ENCODE measurements at places on chromosomes 12 and 14. TPM values are rescaled to one million over a fixed set of nuclear protein-coding genes. Genes with fewer than 3 reads are reported as not detected.
A peak's percentile ranks its signal among the peaks of the same experiment; 100 is the strongest.

DNA sequence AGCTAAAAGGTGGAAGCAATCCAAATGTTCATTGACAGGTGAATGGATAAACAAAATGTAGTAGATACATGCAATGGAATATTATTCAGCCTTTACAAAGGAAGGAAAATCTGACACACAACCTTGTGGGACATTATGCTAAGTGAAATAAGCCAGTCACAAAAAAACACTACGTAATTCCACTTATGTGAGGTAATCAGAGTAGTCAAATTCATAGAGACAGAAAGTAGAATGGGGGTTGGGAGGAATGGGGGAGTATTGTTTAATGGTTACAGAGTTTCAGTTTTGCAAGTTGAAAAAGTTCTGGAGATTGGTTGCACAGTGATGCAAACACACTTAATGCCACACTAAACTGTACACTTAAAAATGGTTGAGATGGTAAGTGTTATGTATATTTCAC, 62.8 kb downstream of the LIN52 start:
- no peaks in the 10 kb centered on the region for H3K36me3 ChIP-seq
- peaks cover 4% of the 10 kb centered on the region for H3K4me1 ChIP-seq
- no peak overlapping the region for H3K4me3 ChIP-seq
- no peaks in the 10 kb centered on the region for H3K27me3 ChIP-seq
- no peak for DNase-seq
- no peak overlapping the region for H3K27ac ChIP-seq

DNA sequence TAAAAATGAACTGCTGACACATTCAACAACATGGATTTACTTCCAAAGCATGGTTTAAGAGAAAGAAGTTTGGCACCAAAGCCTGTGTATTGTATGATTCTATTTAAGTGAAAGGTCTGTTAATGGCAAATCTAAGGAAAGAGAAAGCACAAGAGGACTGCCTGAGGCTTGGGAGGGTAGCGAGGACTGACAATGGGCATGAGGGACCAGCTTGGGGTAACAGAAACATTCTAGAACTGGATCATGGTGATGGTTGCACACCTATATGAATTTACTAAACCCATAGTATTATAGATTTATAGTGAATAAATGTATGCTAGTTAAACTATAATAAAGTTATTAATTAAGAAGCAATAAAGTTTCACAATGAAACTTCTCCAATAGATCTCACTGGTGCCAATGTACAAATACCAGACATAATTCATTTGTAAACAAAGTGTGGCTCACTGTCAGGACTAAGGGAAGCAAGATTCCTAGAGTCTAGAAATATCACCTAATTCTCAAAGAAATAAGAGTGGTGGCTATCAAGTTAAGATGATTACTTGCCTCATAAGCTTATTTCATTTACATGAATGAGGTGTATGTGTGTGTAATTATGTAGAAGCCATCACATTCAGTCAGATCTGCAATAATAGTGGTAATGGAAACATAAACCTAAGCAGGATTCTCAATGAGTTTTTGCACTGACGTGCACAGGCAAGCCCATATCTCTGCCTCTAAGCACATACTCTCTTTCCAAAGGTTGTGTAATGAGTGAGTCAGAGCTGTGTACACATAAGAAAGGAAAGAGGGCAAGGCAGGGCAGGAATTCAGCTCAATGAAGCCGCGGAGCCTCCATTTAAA, 353.4 kb downstream of the KCNH5 start:
- no peak overlapping the region for H3K4me3 ChIP-seq
- no peak for DNase-seq

GRCh38 chr12:82872088-82872487, 185.4 kb downstream of the TMTC2 start:
- H3K4me3 ChIP-seq, result no peak overlapping the region
- no peaks in the 10 kb centered on the region for H3K36me3 ChIP-seq
- H3K27ac ChIP-seq, result no peak overlapping the region
- DNase-seq, result no peak
- H3K27me3 ChIP-seq, result no peaks in the 10 kb centered on the region
- H3K4me1 ChIP-seq, result no peaks in the 10 kb centered on the region

- no peak for DNase-seq
- H3K4me1 ChIP-seq, result peaks cover 30% of the 10 kb centered on the region
- no peak overlapping the region for H3K4me3 ChIP-seq
- H3K27ac ChIP-seq, result no peak overlapping the region
- H3K27me3 ChIP-seq, result no peaks in the 10 kb centered on the region
Measured at GRCh38 chr14:22549981-22550673, 38.9 kb downstream of the DAD1 start.

DNA sequence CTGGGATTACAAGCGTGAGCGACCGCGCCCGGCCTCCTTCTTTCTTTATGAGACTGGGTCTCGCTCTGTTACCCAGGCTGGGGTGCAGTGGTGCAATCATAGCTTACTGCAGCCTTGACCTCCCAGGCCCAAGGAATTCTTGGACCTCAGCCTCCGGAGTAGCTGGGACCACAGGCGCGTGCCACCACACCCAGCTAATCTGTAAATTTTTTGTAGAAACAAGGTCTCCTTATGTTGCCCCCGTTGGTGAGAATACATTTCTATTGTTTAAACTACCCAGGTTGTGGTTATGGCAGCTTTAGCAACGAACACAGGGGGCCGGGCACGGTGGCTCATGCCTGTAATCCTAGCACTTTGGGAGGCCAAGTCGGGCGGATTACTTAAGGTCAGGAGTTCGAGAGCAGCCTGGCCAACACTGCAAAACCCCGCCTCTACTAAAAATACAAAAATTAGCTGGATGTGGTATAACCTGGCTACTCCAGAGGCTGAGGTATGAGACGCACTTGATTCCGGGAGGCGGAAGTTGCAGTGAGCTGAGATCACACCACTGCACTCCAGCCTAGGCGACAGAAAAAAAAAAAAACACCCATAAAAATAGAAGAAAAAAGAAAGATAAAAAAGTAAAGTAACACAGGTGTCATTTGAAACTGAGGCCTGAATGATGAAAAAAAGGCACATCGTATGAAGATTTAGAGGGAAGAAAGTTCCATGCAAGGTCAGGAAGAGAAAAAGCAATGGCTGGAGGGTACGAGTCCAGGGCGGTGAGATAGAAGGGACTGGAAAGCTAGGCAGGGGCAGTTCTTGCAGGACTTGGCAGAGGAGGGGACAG, 977 bp upstream of the TMEM120B start:
- no peaks in the 10 kb centered on the region for H3K27me3 ChIP-seq
- peaks cover 39% of the 10 kb centered on the region for H3K4me1 ChIP-seq
- H3K36me3 ChIP-seq, result no peaks in the 10 kb centered on the region
- peak overlapping the region; percentile 82 for H3K4me3 ChIP-seq
- DNase-seq, result no peak
- H3K27ac ChIP-seq, result peak overlapping the region; percentile 100

DNA sequence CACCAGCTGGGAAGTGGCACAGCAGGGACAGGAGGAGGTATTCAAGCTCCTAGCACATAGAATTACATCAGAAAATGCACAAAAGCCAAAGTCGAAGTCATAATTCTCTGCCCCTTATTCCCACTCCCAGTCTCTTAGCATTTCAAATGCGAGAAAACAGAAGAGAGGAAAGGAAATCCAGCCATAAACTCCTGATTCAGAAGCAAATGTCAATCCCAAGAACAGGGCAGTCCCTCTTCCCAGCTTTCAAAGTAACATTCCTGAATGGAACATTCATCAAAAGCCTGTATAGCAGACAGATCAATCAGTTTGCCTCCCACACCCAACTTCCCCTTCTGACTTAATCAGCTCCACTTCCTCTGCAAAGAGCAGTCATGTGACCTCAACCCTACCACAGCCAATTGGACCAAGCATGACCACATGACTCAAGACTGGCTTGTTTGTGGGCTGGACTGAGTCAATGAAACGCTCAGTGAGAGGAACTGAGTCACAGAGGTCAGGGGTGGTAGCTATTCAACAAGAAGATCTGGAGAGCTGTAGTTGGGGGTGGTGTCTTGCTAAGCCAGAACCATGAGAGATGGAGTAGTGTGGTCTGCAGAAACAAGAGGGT, 41.4 kb upstream of the TUNAR start:
- no peak for DNase-seq
- H3K27me3 ChIP-seq, result no peaks in the 10 kb centered on the region
- H3K4me1 ChIP-seq, result no peaks in the 10 kb centered on the region
- no peak overlapping the region for H3K27ac ChIP-seq

- H3K4me1 ChIP-seq, result no peaks in the 10 kb centered on the region
- no peak within 1 kb of the TSS for H3K27ac ChIP-seq
- no peaks in the 10 kb centered on the region for H3K36me3 ChIP-seq
- no peak within 1 kb of the TSS for H3K4me3 ChIP-seq
- no peak for DNase-seq
Measured at GRCh38 chr12:21604245-21605101, at the start of gene GYS2. Gene GYS2, minus strand, starts transcription at chr12:21604847. Its CDS starts 255 bp downstream, at chr12:21604592.

DNA sequence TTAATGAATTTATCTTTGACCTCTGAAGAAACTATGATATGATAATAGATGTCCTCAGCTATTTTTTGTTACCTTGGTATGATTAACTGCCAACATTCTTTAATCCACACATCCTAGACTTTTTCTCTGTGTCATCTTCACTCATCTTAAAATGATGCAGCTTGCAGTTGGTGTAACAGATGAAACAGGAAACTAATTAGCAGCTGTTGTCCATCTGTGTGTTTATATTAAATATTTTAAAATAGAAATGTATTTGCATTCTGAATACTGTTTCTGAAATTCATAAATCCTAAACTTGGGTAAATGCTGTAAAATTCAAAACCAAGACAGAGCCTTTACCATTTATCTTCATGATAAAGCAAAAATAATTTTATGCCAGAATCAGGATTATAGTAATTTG, 56.1 kb upstream of the GARIN2 start:
- DNase-seq, result no peak
- H3K4me1 ChIP-seq, result no peaks in the 10 kb centered on the region
- H3K27me3 ChIP-seq, result no peaks in the 10 kb centered on the region
- H3K4me3 ChIP-seq, result no peak overlapping the region
- no peaks in the 10 kb centered on the region for H3K36me3 ChIP-seq

Gene MDGA2
- total RNA-seq, result not detected

Gene SLC25A47
- not detected for total RNA-seq

Gene TAS2R46
- not detected for total RNA-seq

Gene TRAFD1
- total RNA-seq, result 16.0 TPM

Gene XPOT
- 27.1 TPM for total RNA-seq
